ENCODE measurements at places on chromosomes 5 and 9. TPM values are rescaled to one million over a fixed set of nuclear protein-coding genes. Genes with fewer than 3 reads are reported as not detected.

GRCh38 chr9:128042043-128042442 lies 25.1 kb downstream of the NAIF1 start:
- DNase-seq, result no peak

DNA sequence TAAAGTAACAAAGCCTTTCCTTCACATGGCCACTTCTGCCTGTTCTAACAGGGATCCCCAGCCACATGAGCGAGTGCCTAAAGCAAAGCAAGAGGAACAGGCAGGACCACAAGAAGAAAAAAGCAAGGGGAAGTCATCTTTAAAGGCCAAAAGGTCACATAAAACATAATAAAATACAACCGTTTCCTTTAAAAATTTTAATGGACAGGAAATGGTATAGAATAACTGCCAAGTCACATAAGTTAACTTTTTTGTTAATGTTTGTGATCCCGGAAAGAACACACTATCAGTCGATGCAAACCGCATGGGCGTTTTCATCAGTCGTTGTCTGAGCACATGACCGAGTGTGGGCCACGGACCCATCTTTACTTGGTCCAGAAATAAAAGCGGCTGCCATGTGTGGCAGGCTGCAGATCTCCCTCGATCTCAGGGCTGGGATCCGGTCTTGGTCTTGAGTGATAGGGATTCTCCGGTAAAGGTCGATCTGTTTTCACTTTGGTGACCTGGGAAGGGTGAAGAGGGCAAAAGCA lies 15.6 kb downstream of the NDUFA8 start:
- DNase-seq, result no peak

DNA sequence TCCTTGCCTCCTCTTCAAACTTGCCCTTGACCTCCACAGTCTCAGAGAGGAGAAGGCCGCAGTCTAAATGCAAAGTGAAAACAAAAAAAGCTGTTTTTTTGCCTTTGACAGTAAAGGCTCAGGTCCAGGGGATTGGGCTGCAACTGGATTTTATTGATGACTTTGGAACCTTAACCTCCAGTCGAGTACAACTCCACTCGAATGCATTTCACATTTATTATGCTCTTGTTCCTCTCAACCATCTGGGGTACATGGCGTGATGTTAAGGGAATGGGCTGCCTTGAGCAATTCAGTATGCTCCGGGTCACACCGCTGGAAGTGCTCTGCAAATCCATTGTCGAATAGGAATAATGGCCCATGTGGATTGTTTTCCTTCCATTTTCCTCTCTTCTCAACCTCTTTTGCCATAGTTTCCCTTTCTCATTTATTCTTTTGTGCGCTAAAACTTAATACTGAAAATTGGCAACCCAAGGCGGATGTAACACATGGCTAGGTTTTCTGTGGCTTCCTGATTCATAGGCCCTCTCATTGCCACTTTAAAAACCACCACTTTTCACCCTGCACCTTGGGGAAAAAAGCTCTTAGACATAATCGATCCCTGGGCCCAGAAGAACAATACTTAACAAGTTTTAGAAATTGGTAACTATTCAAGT lies 34.3 kb downstream of the ITK start:
- DNase-seq, result no peak

GRCh38 chr9:137095664-137096517 lies 9.1 kb downstream of the MAN1B1 start:
- no peak for DNase-seq

DNA sequence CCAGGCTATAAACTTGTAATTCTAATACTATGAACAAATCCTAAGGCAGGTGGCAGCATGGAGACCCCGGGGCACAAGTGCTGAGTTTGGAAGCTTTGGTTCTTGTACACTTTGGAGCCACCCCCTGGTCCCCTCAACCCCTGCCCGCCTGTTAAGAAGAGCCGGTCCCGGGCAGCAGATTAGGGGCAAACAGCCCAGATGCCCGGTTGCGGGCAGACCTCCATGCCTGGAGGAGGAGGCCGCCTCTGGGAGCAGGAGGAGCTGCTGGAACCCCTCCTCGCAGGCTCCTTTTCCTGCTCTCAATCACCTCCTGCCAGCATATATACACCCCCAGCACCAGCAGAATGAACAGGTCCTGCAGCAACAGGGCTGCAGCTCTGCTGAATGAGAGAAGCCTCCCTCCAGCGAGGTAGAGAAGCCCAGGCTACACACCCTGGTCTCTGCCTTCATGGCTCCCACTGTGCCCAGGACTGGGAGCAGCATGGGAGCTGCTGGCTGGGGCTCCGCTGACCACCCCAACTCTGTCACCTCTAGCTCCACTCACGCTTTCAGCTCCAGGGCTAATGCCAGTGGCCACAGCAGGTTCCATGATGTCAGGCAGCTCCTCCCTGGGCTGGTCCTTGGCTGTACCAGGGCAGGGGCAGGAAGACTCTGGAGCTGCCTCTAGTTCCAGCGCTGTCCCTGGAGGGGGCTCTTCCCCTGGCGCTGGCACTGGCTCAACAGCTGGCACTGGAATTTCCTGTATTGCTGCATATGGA lies 1713.5 kb upstream of the ACO1 start:
- DNase-seq, result no peak

BAAT gene
- not detected for total RNA-seq

GRCh38 chr9:137189297-137190295 lies 1.1 kb downstream of the SSNA1 start:
- no peak for DNase-seq

PCDHA9 gene
- total RNA-seq, result 0.48 TPM

DNA sequence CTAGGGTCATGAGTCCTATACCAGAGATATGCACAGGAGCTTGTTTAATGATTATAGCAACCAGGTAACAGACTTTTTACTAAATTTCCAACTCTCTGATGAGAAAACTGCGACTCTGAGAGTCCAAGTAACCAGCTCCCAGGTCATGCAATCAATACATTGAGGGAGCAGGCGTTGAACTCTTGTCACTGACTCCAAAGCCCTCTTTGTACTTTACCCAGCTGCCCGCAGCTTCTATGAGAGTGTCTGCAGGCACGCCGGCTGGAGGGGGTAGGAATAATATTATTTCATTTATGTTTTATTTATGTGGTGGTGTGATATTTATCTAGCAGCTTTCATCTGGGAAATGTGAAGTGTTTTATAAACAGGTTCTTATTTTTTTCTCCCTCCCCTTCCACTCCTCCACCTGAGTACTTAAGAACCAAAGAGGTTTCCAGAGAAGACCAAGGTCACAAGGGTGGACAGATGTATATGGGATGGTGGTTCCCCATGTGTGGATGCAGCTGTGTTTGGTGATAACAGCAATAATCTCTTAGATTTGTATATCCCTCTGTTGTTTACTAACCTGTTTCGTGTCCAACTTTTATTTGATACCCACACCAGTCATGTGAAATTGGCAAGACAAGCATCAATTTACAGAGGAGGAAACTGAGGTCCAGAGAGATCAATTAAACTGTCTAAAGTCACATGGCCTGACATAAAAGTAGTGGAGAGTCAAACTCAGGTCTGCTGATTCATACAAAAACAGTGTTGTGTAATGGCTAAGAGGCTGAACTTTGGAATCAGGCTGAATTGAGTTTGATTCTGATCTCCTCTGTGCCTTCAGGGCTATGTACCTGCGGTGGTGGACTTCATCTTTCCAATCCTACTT lies 140.2 kb upstream of the TRIM32 start:
- DNase-seq, result no peak

- DNase-seq, result no peak
Observed at GRCh38 chr5:157793301-157793700, 49.8 kb downstream of the LSM11 start.

All from endodermal cell (in vitro differentiated cells).